OCI-LY7 (cell line): ENCODE measurements at places on chromosomes 4 and X.

DNA sequence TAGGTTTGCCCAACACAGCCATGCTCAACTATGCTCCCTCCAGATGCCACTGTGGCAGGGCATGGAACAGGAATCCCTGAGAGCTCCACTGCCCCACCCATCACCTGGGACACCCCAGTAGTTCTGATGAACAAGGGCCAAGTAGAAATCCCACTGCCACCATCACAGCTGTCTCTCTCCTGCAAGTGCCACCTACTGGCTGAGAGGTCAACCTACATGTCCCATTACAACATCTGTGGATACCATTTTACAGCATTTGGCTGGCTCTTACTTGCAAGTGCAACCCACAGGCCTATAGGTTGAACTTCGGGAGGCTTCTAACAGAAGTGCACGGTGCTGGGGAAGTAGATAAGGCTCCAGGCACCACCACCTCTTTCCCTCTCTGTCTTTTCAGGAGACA is 142.5 kb downstream of the CXXC4 start:
- peak; percentile 1 for DNase-seq

DNA sequence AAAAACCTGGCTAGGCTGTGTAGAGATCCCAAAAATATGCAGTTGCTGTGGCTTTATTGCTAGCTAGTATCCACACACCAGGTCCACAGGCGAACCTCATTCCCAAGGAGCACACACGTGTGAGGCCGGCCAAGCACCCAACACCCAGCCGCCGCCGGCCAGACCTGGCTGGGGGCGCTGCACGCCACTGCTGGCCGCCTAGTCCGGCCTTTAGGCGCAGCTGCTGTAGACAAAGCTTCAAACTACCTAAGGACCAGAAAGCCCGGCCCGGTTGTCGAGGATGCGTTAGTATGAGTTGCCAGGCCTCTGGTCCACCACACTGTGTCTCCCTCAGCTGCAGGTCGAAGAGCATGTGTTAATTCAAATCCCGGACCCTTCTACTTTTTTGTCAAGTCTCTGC is 3.1 kb downstream of the POU3F4 start:
- DNase-seq = no peak

GRCh38 chr4:159401791-159402380 is 299.0 kb downstream of the RAPGEF2 start:
- DNase-seq = no peak

- no peak for DNase-seq
These were observed 132.6 kb downstream of the PACRGL start for GRCh38 chr4:20832826-20833225.

DNA sequence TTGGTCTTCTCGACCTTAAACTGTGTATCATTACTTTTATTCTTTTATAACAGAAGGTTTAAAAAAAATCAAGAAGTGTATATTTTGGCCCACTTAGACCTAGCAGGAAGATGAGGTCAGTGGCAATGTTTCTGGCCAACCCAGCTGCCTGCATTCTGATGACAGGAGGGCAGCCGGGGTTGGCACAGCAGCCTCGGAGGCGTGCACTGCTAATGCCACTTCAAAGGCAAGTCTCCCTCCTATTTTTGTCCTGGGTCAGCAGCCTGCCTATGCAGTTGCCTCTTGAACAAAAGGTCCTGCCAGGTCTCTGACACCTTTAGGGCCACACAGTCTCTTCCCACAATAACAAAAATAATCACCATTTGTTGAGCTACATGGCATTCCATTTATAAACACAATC is 89.4 kb upstream of the MYOZ2 start:
- DNase-seq = no peak

GRCh38 chrX:153934148-153934761 is 582 bp downstream of the NAA10 start:
- no peak for DNase-seq

DNA sequence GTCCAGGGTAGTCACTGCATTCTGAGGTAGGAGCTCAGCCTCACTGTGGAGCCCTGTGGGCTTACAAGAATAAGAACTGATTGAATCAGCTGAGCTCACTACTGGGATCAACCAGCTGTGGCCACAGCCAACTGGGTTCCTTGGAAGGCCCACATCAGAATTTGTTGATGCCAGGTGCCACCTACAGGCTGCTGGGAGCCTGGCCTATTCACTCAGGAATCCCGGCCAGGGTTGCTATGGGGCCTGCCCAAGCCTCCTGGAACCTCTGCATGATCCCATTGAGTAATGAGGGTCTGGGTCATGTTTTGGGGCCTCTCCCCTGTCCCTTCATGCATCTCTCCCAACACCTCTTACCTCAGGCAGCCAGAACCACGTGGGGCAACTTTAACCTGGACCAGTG is 53.9 kb upstream of the KIAA1210 start:
- DNase-seq = no peak

DNA sequence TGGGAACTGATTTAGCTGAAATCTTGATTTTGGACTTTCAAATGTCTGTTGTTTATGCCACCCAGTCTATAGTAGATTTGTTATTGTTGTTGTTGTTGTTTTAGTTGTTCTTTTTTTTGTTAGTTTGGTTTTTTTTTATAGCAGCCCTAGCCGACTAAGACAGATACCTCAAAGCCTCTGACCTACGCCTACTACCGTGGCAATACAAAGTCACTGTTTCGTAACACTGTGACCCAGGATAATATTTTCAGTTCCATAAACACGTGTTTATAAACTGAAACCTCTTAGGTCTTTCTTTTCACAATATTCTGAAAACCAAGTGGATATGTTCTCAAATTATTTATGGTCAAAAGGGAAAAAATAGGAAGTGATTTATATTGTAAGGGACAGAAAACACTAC is 32.8 kb downstream of the VCX2 start:
- DNase-seq = no peak

- DNase-seq = no peak
These were observed 174.4 kb downstream of the PDGFC start for GRCh38 chr4:156797206-156797605.

DNA sequence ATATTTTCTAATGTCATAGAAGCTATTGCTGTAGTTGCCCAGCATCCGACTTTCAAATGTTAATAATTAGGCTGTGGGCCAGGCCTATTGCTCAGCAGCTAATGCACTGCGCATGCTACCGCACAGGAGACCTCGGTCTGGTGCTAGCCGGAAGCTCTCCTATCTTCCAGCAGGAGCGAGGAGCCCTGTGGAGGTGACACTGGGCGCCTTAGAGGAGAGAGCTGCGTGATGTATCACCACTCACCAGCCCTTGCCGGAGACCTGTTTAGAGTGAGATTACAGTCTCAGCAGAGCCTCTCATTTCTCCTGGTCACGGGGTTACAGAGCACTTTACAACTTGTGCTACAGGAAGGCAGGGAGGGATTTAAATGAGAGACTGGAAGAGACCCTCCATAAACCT is 31.1 kb upstream of the MID1IP1 start:
- DNase-seq = no peak

- DNase-seq = no peak
These were observed 138.2 kb downstream of the GUCY2F start for GRCh38 chrX:109343671-109344070.

DNA sequence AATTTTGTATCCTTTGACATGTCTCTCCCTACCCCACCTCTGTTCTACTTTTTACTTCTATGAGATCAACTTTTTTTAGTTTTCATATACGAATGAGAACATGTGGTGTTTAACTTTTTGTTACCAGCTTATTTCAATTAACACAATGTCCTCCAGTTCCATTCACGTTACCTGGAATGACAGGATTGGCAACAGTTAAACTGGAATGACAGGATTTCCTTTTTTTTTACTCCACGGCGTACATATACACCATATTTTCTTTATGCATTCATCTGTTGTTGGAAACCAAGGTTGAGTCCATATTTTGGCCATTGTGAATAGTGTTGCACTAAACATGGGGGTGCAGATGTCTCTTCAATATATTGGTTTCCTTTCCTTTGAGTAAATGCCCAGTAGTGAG is 171.8 kb upstream of the GPC4 start:
- DNase-seq = no peak
